ENCODE measurements at places on chromosomes 2 and 18.

DNA sequence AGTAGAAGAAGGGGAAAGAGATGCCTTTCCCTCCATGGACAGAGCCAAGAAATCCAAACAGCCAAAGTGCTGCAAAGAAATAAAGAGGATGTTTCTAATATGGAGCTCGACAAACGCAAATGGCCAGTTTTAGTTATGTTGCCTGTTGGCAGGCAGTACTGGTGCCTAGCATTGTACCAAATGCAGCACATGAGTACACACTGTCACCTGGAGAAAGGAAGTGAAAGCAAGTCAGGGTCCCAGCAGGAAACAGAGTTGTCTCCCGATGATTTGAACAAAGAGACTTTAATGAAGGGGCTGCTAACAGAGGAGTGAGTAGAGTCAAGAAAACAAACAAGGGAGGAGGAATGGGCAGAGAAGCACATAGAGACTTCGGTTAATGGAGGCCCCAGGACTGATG is 623.0 kb downstream of the BCL11A start:
- no peak for DNase-seq

- no peak for DNase-seq
Measured at GRCh38 chr2:191148791-191149190, 2.0 kb downstream of the STAT4 start.

DNA sequence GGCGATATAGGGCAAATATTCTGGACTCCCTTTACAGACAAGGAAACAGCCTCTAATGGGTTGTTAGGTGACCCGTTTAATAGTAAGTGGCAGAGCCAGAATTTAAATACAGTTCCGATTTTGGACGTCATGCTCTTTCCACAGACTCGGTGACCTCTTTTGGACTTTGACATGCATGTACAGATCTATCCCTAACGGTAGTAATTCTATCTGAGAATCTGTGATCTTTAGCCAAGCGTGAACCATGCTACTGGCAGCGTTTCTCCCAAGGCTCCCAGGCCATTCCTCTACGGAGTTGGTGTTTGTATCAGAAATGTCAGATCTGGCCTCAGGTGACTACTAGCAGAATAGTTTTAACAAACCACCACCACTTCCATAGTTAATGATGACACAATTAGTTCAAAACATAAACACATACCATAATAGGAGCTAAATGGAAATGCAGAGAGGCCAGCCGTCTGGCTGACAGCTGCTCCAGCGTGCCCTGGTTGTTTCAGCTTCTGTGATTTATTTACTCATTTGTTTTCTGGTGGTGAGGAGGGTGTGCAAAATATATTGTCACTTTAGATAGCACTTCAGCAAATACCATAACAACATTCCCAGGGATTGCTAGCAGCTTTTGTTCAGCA is 304.6 kb upstream of the LYPD1 start:
- DNase-seq = no peak

- no peak for DNase-seq
Measured at GRCh38 chr2:172350839-172351479, 76.4 kb upstream of the ITGA6 start.

DNA sequence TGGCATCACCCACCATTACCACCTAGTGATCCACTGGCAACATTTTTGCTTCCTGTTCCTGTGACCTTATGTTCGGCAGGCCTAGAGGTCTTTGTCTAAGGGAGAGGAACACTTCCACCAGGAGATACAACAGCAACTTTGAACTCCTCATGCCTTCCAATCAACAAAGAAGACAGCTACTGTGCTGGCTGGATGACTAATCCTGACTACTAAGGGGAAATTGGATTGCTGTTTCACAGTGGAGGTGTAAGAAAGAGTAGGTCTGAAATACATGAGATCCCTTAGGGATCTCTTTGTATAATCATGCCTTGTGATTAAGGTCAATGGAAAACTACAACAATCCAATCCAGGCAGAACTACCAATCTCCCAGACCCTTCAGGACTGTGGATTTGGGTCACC is 45.2 kb downstream of the EIF2AK3 start:
- DNase-seq = no peak

GRCh38 chr2:219119422-219120043 is 41.1 kb downstream of the NHEJ1 start:
- no peak for DNase-seq

DNA sequence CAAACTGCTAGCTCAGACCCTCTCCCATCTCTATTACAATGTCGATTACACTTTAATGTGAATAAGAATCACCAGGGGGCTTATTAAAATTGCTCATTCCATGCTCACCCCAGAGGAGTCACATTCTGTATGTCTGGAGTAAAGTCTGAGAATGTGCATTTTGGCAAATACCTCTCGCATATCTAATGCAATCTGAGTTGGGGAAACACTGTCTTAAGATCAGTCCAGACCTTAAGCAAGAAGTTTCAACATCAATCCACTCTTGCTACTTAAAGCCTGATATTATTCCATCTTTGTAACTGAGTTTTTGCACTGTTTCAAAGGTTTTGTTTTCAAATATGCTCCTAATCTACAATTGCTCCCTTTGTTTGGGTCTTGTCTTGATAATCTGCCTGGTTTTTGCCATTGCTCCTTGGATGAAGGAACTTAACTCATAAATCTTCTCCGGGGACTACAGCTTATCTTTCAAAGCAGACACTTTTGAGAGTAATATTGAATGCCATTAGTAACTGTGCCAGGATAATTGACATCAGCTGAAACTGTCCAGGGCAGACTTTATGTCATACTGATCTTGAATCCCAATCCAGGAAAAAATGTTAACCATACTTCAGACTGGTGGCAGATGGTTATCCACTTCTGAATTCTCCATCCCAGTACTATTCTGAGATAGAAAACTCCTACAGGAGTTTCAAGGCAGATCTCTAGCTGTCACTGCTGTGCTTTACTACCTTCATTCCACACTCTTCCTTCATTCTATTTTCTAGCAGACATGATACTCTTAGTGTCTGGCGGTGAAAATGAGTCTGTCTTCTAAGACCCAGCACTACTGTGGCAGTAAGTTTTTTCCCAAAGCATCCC is 200.9 kb downstream of the ERBB4 start:
- DNase-seq = no peak

Measured in right forelimb (tissue), 1 donor.